Activated CD8-positive, alpha-beta T cell treated with anti-CD3 and anti-CD28 coated beads, Interleukin-2, amount 10 ng/mL, durations not matched to agents 7 days and 5 days (primary cell): ENCODE measurements at places on chromosomes 7 and 10.
A peak's percentile ranks its signal among the peaks of the same experiment; 100 is the strongest.

DNA sequence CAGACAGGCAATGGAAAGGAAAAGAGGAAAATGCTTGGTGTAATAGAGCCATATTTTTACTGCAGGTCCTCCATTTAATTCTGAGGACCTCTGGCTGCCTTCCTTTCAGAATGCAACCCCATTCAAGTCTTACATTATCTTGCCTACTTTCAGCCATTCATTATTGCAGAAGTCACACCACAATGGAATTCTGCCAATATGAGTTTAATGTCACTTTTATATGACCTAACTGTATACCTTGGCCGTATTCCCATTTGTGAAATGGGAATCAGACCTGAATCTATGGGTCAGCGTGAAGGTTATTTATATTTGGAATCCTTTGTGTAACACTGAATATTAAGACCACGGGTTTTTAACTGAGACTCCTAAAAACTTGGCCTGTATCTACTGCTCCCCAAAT, 241.7 kb upstream of the AOAH start:
- no peak for DNase-seq

- no peak for DNase-seq
Measured at GRCh38 chr10:101323495-101323894, 30.5 kb upstream of the BTRC start.

GRCh38 chr10:79316671-79317431, 30.4 kb upstream of the PPIF start:
- DNase-seq, result peak; percentile 51

DNA sequence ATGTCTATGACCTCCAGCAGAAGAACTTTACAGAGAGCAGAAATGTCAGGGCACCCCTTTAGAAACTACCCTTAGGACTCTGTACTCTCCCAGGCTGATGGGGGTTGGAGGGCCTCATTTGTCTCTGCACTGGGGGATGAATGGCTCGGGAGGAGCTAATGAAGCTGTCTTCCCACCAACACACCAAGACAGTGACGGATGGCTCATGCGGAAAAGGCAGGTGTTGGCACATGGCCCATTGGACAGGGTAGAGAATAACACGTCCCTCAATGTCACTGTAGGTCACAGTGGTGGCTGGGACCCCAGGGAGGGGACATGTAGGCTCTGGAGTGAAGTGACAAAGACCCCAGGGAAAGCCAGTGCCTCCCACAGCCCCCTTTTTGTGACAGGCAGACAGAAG, 64.0 kb upstream of the PCBD1 start:
- no peak for DNase-seq

DNA sequence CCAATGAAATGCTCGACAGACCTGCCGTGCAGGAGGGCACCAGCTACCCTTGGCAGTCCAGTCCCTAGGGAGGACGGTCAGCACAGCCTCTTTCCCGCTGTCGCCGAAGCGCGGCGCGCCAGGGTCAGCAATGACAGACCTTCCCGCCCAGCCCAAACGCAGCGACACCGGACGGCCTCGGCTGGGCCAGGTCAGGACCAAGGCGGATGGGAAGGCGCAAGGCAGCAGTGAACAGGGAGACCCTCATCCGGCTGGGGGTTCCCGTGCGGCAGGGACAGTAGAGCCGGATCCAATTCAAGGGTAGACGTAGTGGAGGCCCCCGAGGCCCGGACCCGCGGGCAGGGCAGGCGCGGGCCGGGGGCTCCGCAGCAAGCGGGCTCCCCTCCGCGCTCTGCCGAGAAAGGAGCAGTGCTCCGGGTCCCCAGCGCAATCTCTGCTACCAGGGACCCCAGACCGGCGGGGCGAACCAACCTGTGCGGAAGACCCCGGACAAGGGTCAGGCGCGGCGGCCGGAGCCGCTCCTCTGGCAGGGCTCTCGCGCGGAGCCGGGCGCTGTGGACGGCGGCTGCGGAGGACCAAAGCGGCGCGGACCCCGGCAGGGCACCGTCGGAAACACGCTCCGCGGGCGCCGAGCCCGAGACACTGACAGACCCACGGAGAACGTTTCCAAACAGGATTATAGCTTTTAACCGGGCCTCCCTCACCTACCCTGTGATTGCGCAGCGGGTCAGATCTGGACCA, at the start of gene SEC31B:
Gene SEC31B (minus strand): TSS at position 551 of the 741 bp plus-strand sequence. CDS start 2,909 bp downstream, outside the sequence.
- DNase-seq, result no peak

- peak; percentile 33 for DNase-seq
Measured at GRCh38 chr7:2247141-2247995, 5.3 kb downstream of the NUDT1 start.

GRCh38 chr7:158588878-158589442, 1.3 kb upstream of the PTPRN2 start:
- no peak for DNase-seq

- no peak for DNase-seq
Measured at GRCh38 chr10:14326581-14326980, 4.1 kb downstream of the FRMD4A start.

GRCh38 chr7:29369909-29370488, 175.4 kb downstream of the CHN2 start:
- no peak for DNase-seq

- DNase-seq, result no peak
Measured at GRCh38 chr7:80107278-80107677, 27.4 kb upstream of the GNAI1 start.

GRCh38 chr10:125238682-125239081, 78.3 kb upstream of the CTBP2 start:
- no peak for DNase-seq

- no peak for DNase-seq
Measured at GRCh38 chr10:6416892-6417512, 163.1 kb downstream of the PRKCQ start.

DNA sequence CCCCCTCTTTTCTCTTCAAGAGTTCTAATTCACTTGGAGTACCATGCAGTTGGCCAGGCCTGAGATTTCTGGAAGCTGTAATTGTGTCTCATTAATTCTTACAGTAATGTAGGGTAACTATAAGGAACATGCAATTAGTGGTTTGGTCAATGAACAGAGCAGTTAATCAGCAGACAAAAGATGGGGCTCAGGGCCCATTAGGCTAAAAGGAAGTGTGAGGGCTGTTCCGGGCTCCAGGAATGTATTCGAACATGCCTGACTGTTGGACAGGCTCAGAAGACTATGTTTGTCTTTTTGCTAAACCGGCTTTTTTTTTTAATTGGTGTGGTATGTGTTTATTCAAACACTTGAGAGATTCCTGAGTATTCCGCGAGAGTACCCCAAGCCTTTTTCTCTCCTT, 42.5 kb upstream of the FZD8 start:
- DNase-seq, result no peak

DNA sequence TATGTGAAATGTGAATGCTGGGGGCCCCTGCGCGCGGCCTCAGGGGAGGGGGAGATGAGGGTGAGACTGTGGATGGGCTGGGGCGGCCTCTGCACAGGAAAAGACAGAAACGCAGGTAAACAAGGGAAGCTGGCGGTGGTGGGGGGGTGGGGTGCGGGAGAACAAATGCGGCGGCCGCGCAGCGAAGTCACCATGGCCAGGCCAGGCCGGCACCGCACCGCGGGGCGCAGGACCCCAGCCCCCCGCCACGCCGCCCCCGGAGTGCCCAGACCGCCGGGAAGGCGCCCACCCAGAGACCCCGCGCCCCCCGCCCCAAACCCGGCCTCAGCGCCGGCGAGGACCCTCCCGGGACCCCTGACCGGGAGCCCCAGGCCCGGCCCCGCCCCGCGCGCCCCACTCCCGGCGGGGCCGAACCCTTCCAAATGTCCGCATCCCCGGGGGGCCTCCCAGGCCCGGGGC, 14.5 kb upstream of the DNAAF5 start:
- DNase-seq, result no peak

DNA sequence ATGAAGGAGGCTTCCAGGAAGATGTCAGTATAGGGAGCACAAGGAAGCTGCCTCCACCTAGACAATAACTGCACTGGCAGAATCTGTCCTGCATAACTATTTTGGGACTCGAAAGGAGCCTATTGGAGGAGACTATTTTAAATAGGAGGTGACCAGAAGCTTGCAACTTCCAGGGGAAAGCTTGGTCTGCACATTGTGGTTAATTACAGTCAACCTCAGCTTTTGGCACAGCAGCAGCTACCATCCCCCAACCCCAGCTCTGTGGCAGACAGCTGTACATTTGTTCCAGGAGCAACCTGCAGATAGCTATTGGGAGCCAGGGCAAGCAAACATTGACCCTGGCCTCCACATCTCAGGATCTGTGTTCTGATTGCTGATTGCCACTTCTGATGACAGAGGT, 46.3 kb upstream of the NANOS1 start:
- no peak for DNase-seq

- DNase-seq, result no peak
Measured at GRCh38 chr10:108434559-108435252, 1270.2 kb upstream of the SORCS1 start.

- DNase-seq, result peak; percentile 44
Measured at GRCh38 chr10:42754155-42755027, 28.2 kb upstream of the BMS1 start.

- no peak for DNase-seq
Measured at GRCh38 chr7:73382934-73383503, 50.6 kb upstream of the FZD9 start.

DNA sequence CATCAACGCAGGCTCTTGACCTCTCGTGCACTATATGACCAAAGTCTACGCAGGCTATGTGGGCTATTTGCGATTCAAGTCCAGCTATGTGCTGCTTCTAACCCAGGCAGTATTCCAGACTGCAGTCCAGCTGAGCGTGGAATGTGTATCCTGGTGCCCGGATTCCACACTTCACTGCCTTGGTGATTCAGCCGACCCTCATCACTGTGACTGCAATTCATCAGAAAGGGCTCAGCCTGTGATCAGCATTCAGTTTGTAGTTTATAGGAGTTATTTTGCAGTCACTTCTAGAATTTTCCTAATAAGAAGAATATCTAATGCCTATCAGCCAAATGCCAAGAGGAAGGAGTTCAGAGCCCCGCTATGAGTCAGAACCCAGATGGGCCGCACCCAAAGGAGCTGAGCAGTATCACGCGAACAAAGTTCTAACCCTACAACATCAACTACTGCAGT, 119.8 kb upstream of the LANCL2 start:
- DNase-seq, result peak; percentile 15

DNA sequence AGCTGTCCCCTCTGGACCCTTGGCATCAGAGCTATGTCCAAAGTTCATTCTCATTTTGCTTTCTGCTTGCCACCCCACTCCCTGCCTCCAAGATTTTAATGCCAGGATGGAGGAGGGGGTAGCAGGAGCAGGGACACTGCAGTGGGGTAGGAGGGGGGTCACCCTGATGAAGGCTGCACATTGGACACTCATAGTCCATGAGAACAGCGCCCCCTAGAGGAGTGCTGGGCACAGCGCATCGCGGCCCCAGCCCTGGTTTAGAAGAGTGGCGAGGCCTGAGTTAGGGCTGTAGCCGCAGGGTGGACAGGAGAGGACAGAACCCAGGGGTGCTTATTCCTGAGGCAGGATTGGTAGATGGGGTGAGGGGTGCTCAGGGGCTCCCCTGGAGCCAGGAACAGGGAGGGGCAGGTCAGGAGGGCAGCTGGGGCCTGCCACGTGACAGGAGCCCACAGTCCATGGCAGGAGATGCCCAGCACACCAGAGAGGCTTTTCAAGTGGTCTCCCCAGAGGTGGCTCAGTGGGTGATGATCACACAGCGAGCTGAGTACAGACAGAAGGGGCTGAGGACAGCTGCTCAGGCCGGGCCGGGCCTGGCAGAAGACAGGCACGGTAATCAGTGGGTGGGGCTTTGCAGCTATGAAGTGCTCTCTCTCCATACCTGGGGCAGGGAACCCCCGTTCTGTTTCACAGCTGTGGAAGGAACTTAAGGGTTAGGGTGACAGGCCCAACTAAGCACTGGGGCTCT, 71.4 kb downstream of the NEURL1 start:
- peak; percentile 49 for DNase-seq

GRCh38 chr7:137996871-137997270, 5.0 kb downstream of the CREB3L2 start:
- DNase-seq, result no peak

GRCh38 chr10:28668363-28669226, 8.7 kb upstream of the BAMBI start:
- peak; percentile 55 for DNase-seq

- DNase-seq, result no peak
Measured at GRCh38 chr10:1461016-1461415, 276.3 kb downstream of the ADARB2 start.

- DNase-seq, result no peak
Measured at GRCh38 chr7:21651697-21652096, 108.9 kb downstream of the DNAH11 start.

GRCh38 chr7:99379043-99379577, 4.6 kb downstream of the ARPC1B start:
- peak; percentile 60 for DNase-seq

DNA sequence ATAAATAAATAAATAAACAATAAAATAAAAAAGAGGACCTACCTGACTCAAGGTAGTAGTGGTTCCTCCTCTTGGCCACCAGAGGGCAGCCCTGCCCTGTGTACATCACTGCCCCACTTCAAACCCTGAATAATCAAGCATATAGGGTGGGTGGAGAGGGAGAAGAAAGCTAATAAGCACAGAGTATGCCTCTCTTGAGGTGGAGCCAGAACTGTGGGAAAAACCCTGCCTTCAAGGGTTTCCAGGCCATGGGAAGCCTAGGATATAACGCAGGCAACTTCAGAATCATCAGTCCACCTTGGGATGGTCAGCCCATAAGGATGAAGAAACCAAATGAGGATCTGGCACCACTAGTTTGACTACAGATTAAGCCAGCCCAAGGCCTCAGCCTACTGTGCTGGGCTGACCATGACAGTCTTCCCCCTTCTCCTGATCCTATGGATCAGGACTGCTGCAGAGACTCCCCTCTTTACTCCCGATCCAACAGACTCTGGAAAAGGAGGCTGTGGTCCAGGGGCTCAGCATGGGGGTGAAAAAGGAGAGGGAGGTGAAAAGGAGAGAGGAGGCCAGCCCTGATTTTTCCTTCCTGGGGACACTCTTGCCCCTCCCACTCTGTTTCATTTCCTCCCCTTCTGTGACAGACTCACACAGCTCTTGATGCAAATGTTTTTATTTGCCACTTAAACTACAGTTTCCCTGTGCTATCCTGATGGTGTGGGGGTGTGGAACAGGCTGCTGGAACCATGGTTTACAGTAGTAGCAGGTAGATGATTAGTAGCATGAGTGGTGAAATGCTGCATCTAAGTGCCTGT, 10.1 kb downstream of the AVPI1 start:
- peak; percentile 58 for DNase-seq

- DNase-seq, result no peak
Measured at GRCh38 chr7:25907214-25907613, 244.8 kb upstream of the NFE2L3 start.

GRCh38 chr10:131901181-131901829, 497 bp downstream of the PPP2R2D start:
- DNase-seq, result peak; percentile 57

GRCh38 chr7:3201937-3202710, 98.9 kb upstream of the SDK1 start:
- no peak for DNase-seq

GRCh38 chr7:39386718-39387117, 179.5 kb upstream of the YAE1 start:
- DNase-seq, result no peak

DNA sequence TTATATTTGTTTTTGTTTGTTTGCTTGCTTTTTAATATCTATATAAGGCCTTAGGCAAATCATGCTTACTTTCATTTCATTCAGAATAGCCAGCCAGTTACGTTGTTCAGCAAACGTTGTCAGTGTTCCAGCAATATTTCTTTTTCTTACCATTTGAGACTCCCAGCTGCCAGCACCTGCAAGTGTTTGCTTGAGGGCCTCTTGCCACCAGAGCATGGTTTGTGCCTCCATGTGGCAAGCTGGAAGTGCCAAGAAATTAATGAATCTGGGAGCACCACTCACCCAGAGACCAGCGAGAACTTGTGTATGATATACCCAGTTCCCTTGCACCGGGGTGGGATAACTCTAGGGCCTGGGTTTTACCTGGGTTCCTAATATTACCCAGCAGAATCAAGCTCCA, 177.1 kb upstream of the CSTF2T start:
- no peak for DNase-seq

- no peak for DNase-seq
Measured at GRCh38 chr10:67678335-67678974, 17.5 kb downstream of the CTNNA3 start.
